Left forelimb (tissue), 1 donor: ENCODE measurements at places on chromosomes 4 and X.

GRCh38 chr4:54976031-54976430 lies 149.4 kb downstream of the KDR start:
- no peak for DNase-seq

- no peak for DNase-seq
Observed at GRCh38 chrX:20452487-20452886, 185.8 kb upstream of the RPS6KA3 start.

DNA sequence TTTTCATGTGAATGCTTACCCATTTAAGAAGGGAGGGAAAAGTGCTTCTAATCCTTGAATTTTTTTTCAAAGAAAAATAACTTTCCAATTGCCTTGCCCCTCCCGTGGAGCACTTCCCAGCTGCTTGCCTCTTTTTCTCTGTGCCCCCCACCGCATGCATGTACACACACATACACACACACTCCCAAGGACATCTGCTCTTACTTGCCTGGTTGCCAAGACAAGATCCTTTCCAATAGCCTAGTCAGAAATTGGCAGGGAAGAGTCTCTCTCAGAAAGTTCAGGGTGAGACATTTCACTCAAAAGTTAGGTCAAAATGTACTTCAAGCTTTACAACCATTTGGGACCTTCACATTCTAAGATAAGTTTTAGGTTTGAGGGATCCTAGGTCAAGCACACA lies 10.9 kb downstream of the HHIP start:
- DNase-seq = no peak

DNA sequence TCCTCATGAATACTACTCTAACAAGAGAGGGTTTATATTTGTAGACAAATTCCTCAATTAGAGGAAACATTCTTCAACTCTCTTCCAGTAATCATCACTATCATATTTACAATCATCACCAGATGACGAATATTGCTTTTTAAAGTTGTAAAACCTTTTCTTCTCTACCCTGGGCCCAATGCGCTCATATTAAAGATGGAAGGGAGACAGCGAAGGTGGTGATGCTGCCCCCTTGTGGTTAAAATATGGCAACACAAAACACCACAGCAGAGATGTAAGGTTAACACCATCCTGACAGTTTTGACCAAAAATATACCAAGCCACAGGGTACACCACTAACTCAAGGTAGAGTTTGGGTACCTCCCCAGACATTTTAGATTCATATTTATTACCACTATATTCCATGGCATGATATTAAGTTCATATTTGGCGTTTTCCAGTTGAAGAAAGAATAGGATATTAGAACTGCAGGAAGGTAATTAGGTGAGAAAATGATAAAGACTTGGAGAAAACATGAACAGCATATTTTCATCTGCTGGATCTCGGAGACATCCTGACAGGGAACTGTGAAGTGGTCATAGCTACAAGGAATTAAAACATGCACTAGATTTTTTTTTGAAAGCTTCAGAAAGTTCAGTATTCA lies 72.8 kb downstream of the SLC9A7 start:
- DNase-seq = no peak

DNA sequence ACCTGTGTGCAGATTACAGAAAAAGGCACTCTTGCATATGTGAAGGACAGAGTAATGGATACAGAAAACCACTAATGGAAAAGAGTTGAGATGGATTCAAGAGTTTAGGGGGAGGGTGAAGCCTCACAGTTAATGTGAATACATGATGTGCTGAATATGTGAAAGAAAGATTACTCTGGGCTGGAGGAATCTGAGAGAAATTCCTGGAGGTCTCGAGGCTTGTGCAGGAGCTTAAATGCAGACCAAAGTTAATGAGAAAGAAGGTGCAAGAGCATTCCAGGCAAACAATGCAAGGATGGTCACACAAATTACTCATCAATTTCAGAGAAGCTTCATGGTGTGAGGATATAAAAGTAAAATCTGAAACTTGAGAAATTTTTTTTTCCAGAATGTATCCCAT lies 768.8 kb downstream of the STPG2 start:
- DNase-seq = no peak

GRCh38 chrX:2549876-2550275 lies 49.1 kb upstream of the DHRSX start:
- DNase-seq = peak; percentile 36

- DNase-seq = no peak
Observed at GRCh38 chrX:123450222-123450621, 266.1 kb downstream of the GRIA3 start.

- DNase-seq = no peak
Observed at GRCh38 chr4:10366628-10367027, 90.6 kb downstream of the ZNF518B start.

DNA sequence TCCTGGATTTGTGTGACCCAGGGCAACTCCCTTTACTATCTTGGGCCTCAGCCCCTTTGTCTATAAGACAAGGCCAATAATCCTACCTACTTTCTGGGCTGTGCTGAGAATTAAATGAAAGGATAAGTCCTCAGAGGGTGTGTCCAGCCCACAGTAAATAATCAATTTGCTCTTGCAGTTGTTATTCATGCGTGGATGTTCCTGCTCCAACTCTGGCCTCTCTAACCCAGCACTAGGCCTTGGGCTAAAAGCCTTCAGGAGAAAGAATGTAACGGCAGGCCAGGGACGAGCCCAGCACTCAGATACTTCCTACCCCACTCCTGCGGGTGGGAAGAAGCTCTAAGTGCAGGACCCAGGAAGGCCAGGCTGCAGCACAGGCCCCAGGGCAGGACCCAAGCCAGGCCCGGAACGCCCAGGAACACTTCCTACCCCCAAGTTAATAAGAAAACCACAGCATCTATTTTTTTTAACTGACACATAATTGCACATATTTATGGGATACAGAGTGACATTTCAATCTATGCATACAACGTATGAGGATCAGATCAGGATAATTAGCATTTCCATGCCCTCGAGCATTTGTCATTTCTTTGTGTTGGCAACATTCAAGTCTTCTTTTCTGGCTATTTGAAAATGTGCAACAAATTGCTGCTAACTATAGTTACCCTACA lies 179.6 kb upstream of the RBPJ start:
- DNase-seq = no peak

DNA sequence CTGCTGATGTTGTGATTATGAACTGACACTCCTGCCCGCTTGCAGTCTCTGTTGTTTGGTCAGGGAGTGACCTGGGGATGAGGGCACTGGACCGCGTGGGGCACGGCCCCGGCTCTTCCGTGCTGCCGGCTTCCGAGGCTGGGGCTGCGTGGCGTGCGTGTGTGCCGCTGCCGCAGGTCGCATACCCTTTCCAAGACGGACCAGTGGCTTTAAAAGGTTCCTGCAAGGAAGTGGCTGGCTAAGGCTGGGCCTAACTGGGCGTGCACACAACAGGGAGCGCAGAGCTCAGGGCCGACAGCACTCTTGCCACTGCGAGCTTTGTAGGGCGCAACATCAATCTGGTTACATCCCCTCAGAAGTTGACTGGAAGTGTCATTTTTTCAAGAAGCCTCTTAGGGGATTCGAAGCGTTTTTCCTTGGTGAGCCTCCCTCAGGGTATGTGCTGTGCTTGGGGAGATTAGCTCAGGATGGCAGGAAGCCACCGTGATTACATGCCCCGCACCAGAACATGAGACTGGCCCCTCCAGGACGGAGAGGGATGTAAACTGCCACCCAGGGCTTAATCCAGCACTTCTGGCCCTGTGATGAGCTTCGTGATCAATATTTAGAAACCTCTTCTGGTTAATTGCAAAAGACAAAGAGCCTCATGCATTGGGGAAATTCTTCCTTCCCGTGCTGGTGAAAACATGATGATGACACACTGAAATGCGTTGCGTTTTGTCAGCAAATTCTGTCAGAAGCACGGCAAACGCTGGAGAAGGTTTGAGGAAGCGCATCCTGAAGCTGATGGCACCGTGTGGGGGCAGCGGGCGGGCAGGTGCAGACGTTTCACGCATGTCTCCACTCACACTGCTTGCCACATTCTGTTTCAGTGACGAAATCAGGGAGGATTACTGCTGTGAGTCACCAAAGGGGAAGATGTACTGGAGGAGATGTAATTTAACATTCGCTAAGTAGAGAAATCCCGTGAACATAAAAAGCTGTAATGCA lies 11.1 kb downstream of the MAEA start:
- DNase-seq = no peak

DNA sequence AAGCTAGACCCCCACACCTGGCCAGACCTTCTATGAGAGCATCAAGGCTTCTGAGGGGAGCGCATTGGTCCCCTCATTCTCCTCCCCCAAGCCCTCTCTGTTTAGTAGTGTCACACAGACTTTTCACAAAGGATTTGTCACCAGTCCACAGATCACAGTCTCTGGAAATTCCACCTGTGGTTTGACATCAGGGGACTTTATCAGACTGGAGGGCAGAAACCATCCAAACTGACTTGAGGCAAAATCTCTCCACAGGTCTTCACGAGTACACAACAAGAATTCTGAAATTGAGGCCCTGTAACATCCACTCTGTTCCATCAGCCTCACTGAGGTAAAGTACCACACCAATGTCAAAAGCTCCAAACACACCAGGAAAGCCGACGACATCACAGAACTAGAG lies 112.5 kb downstream of the SH3KBP1 start:
- no peak for DNase-seq

- no peak for DNase-seq
Observed at GRCh38 chr4:182901337-182901736, 15.8 kb downstream of the DCTD start.

GRCh38 chr4:42519803-42520417 lies 122.6 kb downstream of the SHISA3 start:
- no peak for DNase-seq

DNA sequence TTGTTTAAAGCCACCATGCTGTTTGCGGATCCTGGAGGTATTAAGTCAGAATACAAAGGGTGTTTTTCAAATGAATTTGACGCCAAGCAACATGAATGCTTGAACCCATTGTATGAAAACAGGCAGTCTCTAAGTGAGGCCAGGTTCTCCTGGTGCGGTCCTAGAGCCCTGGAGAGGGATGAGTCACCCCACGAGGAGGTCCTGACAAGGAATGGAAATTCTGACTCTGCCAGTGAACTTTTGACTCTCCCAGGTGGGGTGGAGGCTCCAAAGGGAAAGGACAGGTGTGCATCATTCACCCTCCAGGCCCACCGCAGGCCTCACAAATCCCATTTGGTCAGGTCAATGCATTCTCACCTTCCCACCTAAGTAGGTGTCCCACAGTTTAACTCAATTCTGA lies 1.5 kb downstream of the TRIM2 start:
- no peak for DNase-seq

DNA sequence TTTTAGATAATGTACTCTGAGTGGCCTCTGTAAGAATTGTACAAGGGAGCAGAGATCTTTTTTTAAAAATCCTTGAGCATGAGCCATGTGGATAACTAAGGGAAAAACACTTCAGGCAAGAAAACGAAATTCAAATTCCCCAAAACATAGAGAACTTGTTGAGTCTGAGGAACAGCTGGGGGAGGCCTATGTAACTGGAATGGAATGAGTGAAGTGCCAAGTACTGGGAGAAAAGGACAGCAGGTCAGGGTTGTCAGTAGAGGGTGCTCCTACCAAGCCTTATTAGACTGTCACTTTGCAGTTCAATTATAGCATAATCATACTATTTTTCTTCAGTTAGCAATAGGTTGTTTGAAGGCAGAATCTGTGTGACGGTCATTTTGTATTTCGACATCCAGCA lies 135.1 kb downstream of the ARHGAP6 start:
- no peak for DNase-seq

DNA sequence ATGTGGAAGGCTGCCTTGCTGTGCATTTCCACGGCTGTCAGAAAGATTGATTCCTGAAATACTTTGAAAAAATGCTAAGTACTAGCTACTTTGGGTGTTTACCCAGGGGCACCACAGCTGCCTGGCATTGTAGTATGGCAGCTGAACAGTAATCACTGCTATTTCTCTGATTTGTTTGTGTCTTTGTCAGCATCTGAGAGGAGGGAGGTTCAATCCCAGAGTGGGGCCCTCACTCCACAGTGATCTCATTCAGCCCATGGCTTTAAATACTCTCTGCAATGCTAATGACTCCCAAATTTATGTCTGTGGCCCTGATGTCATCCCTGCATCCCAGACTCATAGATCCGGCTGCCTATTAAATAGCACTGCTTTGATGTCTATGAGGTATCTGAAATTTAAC lies 575.3 kb upstream of the MAGEB2 start:
- no peak for DNase-seq

DNA sequence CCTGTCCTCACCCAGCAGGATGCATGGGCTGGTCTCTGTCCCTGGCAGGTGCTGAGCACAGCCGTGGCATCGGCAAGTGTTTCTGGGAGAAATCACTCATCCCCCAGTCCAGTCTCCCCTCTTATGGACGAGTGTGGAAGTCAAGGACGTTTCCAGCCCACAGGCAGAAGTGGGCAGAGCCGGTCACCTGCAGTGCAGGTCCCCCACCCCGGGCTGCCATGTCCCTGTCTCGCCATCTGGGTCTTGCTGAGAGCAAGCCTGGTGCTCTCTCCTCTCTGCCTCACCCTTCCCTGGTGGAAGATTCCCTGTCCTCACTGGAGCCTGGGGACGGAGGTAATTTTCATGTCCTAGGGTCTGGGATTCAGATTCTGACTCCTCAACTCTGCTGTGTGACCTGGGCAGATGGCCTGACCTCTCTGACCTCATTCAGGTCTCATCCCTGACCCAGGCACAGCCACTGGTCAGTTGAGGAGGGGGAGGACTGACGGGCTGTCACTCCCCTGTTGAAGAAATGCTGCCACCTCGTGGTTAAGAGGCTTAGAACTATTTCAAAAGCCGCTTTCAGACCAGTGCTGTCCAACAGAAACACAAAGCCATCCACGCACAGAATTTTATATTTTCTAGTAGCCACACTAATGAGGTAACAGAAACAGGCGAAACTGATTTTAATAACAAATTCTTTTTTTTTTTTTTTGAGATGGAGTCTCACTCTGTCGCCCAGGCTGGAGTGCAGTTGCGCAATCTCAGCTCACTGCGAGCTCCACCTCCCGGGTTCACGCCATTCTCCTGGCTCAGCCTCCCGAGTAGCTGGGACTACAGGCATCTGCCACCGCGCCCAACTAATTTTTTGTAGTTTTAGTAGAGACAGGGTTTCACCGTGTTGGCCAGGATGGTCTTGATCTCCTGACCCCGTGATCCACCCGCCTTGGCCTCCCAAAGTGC lies 1.8 kb downstream of the CPZ start:
- no peak for DNase-seq

GRCh38 chrX:149114001-149114400 lies 391.1 kb downstream of the IDS start:
- no peak for DNase-seq

GRCh38 chrX:103556963-103557612 lies 28.2 kb upstream of the TCEAL4 start:
- no peak for DNase-seq

DNA sequence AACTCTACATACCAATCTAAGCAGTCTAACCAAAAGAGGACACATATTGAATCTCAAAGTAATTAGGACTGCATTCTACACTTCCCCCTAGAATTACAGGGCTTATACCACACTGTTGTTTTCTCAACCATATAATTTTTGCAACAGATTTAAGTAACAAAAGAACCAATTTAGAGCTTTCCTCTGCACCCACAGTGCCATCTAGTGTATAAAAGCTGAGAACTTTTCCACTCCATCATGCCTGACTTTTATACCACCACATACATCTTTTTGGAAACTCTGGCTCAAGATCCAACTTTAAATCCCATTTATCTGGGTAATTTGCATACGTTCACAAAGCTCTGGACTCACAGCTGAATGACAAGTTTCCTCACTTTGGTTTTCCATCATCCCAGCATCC lies 99.5 kb downstream of the EFHC2 start:
- DNase-seq = no peak

GRCh38 chr4:159552979-159553768 lies 450.3 kb downstream of the RAPGEF2 start:
- DNase-seq = no peak
